Head of caudate nucleus (tissue), 42 donors: ENCODE measurements at places on chromosomes 11 and 22.
A peak's percentile ranks its signal among the peaks of the same experiment; 100 is the strongest.

DNA sequence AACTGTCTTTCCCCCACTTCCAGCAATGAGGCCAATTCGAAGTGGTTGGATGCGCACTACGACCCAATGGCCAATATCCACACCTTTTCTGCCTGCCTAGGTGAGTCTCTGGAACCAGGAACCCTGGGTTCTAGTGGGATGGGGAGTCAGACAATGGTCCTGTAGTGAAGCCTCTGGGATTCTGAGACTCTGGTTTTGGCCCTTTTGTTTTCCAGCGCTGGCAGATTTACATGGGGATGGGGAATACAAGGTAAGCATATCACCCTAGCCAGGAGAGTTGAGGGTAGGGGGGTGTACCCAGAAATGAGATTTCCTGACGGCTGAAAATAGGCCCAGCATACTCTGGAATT lies 530 bp downstream of the BBS1 start:
- no peak for DNase-seq

GRCh38 chr22:33110562-33111163 lies 52.5 kb upstream of the SYN3 start:
- no peak for DNase-seq

DNA sequence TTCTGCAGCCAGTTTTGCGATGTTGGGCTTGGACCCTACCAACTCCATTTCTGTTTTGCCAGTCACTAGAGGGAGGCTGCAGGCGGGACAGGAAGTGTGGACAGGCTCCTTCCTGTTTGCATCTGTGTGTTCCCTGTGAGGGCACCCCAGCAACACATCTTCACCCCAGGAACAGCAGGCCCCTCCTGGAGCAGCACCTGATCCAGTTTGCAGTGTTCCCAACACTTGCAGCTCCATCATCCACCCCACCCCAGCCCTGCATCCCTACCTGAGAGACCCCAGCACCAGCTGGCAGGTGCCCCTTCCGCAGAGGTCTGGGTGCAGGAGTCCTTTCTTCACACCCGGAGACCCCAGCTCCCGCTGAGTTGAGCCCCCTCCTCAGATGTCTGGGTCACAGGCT lies 7.4 kb upstream of the VSIG10L2 start:
- DNase-seq: no peak

- DNase-seq: no peak
Measured at GRCh38 chr11:67283481-67283963, 5.6 kb upstream of the ANKRD13D start.

DNA sequence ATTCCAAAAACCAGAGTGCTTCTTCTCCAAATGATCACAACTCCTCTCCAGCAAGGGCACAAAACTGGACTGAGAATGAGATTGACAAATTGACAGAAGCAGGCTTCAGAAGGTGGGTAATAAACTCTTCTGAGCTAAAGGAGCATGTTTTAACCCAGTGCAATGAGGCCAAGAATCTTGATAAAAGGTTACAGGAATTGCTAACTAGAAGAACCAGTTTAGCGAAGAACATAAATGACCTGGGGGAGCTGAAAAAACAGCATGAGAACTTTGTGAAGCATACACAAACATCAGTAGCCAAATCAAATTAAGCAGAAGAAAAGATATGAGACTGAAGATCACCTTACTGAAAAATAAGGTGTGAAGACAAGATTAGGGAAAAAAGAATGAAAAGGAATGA lies 15.5 kb downstream of the OR52M1 start:
- no peak for DNase-seq

DNA sequence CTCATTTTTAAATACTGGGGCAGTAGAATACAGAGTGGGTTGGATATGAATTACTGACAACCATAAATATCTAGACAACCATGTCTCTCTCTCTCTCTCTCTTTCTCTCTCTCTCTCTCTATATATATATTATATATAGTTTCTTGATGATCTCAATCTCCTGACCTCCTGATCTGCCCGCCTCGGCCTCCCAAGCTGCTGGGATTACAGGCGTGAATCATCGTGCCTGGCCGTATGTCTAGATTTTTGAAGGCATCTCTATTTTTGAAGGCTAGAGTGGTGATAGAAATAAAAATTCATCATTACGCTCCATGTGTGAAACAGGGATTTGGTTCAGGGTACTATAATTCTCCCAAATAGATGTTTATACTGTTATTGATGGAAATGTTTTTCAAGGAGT lies 84.1 kb downstream of the DDX10 start:
- no peak for DNase-seq

DNA sequence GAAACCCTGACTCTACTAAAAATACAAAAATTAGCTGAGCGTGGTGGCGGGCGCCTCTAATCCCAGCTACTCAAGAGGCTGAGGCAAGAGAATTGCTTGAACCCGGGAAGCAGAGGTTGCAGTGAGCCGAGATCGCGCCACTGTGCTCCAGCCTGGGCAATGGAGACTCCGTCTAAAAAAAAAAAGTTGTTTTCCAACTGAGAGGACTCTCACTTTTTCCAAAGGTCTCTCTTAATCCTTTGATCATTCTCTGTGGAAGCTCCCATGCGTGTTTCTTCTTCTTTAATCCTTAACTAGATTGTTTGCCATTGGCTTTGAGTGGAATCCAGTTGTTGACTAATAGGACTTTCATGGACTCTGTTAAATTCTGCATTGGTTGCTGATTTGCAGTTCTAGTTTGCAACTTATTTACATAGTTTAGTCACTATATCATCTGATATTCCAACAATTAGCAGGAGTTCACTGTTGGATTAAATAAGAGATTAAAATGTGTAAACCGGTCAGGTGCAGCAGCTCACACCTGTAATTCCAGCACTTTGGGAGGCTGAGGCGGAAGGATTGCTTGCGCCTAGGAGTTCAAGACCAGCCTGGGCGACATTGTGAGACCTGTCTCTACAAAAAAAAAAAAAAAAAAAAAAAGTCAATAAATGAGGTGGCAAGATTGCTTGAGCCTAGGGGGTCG lies 79.7 kb downstream of the C22orf31 start:
- no peak for DNase-seq

GRCh38 chr11:13236626-13237025 lies 41.0 kb upstream of the BMAL1 start:
- DNase-seq: no peak

- DNase-seq: no peak
Measured at GRCh38 chr11:45615182-45615792, 50.1 kb downstream of the CHST1 start.

DNA sequence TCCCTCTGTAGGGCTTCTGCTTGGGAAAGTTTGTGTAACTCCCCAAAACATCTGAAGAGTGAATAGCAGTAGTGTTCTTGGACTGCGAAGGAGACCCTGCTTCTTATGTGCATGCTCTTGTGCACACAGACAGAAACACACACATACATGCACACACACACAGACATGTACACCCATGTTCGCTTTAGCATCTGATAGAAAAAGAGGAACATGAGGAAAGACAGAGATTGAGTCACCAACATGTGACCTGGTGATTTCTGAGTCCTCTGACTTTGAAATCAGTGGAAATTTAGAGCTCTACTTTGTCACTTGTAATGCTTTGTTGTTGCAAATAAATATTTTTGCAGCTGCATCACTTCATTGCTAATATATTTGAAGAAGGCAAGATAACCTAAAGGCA lies 23.8 kb downstream of the CD44 start:
- DNase-seq: no peak

DNA sequence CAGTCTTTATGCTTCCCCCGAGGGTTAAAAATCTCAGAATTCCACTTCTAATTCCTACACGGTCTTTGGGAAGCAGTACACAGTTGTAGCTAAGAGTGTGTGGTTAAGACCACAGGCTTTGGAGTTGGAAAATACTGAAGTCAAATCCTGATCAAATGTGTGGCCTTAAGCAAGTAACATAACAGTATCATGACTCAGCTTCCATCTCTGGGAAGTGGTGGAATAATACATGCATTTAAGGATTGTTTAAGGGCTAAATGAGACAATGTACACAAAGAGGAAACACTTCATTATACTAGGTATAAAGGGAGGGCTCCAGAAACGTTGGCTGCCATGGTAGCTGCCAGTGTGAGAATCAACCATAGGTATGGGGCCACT lies 71.5 kb downstream of the FAT3 start:
- no peak for DNase-seq

DNA sequence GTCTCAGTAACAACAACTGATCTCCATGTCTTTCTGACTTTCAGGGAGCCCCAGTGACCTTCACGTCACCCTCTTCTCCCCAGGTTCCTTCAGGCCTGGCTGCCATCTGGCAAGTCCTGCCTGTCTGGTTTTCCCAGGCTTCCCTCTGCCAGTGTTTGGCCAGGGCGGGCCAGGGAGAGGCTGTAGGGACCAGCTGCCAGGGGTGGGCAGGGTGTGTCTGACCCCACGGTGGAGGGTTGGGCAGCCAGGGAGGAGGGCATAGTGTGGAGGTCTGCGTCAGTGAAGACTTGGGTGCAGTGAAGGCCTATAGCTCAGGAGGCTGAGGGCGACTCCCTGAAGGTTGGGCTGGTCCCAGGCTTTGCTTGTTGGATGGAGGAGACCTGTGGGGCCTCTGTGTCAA lies 11.9 kb upstream of the MRGPRX2 start:
- DNase-seq: no peak

- DNase-seq: no peak
Measured at GRCh38 chr11:115217726-115218311, 286.4 kb downstream of the CADM1 start.

- DNase-seq: no peak
Measured at GRCh38 chr22:32728291-32728690, 73.2 kb upstream of the TIMP3 start.

GRCh38 chr11:13480198-13480597 lies 15.6 kb downstream of the PTH start:
- no peak for DNase-seq

- DNase-seq: no peak
Measured at GRCh38 chr22:49573109-49573765, 254.4 kb downstream of the BRD1 start.

DNA sequence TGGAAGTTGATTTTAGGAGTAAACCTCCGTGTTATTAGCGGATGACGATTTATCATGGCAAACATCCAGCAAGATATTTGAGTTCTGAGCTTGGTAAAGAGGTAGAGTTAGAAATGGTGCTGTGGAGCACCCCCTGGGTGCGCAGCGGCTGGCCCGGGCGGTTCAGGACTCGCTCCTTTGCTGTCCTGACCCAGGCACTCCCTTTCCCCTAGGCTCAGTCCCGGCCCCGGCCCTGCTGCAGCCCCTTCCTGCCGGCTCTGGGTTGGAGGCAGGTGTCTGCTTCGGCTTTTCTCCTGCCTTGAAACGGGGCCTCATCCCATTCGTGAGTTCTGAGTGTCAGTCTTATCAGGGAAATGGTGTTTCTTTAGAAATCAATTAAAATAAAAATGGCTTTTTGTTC lies 33.4 kb downstream of the AP2A2 start:
- DNase-seq: no peak

DNA sequence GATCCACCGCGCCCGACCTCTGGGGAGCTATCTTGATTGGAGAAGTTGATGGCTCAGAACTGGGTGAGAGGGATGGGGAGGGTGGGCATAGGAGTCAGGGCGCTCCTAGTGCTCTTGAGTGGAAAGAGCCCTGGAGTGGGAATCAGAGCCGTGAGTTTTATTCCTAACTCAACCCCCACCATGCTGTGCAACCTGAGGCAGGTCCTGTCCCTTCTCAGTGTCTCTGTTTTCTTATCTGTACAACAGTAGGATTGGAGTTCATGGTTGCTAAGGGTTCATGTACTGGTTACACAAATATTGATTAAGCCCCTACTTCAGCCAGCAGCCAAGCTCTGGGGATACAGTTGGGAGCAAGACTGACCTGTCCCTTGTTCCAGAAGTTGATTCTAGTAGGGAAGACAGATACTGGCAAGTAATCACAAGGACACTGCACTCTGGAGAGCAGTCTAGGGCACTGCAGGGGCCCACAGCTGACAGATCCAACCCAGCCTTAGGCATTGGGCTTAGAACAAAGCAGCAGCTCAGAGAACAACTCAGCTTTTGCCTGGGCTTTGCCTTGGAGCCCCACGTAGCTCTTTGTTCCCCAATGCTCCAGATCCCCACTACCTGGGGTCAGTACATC lies 12.4 kb upstream of the DAGLA start:
- no peak for DNase-seq

DNA sequence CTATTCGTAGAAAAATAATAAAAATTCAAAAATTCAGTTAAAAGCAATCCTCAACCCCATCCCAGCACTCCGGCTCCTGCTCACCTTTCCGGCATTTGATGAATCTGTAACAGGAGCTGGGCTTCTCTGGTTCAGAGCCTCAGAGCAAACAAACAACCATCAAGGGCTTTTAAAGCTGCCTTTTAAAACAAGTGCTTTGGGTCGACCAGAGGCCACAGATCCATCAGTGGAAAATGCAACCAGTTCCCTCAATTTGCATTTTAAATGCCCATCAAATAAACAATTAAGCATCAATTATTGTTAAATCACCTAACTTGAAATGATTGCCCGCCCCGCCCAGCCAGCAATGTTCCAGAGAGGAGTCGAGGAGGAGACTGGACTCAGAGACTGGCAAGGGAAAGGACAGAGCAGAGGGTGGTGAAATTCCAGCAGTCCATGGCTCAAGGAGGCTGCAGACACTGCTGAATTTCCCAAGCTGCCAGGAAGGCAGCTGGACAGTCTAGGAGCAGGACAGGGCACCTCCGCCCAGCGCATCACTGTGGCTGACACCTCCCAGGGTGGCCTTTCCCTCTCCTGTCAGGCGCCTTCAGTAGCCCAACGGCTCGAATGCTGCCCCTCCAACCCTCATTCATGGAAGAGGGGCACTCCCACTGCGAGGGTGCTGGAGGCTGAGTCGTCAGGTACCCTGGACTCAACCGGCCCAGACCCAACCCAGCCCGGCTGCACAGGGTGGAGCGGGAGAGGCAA lies 7.5 kb downstream of the FXYD6 start:
- DNase-seq: no peak

- no peak for DNase-seq
Measured at GRCh38 chr22:21975854-21976345, 6.7 kb downstream of the TOP3B start.

DNA sequence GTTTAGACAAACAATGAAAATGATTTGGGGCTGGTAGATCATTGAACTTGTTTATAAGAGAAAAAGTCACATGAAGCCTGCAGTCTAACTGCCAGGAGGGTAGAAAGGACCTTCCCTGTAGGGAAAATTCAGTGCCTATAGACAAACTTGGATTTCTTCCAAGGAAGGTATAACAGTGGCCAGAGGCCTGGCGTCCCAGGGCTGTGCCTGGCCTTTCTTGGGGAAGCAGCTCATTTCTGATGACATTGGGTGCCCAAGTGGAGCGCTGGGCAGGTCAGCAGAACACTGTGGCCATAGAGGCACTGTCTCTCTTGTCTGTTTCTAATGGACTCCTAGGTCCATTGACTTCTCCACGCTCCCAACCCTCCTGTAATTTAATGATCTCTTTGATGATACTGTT lies 6.6 kb upstream of the FXYD6 start:
- DNase-seq: no peak

GRCh38 chr11:10041748-10042446 lies 252.1 kb downstream of the SBF2 start:
- no peak for DNase-seq

DNA sequence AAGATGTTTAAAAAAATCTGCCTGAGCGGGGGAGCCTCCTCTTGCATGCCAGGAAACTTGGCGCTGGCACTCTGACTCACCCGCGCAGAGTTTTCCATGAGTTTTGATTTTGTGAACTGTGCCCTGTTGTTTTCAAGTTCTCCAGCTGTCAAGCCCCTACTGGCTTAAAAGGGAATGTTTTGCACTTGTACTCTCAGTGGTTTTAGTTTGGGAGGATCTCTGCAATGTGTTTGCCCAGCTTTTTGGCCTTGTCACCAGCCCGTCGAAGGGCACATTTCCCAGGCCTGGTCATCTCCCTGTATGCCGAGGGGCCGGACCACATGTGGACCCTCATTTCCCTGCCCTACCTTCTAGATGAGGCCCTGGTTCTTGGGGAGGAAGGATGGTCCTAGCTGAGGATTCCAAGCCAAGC lies 12.2 kb downstream of the MRGPRF start:
- DNase-seq: peak; percentile 71
